ENCODE measurements at places on chromosomes 2 and 18.

DNA sequence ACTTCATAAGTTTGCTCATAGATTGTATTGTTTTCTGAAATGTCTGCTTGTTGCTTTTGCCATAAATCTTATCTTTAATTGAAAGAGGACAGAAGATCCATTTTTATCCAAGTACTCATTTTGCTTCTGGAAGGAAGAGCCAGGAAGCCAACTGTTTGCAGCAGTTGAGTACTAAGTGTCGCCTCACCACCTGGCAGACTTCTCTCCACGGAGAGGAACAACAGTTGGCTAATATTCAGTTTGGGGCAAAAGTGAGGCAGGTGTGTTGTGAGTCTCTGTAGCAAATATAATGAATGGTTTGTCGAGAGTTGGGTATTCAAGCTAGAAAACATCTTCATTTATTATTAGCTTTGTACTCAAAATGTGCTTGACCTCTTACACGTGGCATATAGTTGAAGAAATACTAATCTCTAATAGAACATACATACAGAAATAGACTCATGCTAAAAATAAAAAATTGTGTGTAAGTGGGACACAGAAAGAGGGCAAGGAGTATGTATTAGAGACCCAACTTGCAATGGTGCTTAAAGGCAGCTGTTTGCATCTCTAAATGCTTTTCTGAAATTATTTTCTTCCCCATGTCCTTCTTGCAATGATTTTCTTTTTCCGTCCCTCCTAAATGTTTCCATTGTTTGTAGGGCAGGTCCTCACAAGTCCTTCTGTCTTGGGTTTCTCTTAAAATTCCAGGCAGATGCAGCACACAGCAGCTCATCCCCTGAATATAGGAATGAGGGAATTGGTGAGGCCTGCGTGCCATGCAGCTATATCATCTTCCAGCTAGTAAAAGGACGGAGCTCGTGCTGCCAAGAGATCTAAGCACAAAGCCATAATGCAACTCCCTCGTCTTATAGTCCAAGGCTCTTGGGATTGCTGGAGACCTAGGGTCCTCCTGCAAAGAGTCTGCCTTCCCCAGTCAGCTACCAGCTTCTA is 44.8 kb upstream of the MAP3K20 start:
- DNase-seq, result no peak

- DNase-seq, result no peak
These were observed 117.1 kb downstream of the PRPF40A start for GRCh38 chr2:152600051-152600657.

DNA sequence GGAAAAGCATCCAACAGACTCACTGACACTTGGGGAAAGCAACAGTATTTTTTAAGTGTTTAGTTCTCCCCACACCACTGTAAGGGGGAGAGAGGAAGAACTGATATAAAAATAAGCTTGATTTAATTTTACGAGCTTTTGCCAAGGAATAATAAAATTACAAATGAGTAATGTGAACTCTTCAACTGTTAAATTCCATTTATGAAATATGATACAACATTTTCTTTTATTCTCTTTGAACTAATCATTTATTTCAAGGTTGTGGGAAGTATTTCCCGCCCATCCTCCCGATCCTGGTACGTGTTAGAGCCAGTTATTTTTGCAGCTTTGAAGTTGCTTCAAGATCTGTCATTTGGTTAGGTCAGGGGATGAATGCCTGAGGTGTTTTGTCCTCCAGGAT is 35.2 kb downstream of the WDPCP start:
- DNase-seq, result no peak

- DNase-seq, result no peak
These were observed 131.4 kb downstream of the ZNF236 start for GRCh38 chr18:76953583-76954233.

GRCh38 chr2:159982842-159983785 is 79.3 kb downstream of the PLA2R1 start:
- DNase-seq, result no peak

GRCh38 chr2:45786030-45786835 is 134.8 kb downstream of the PRKCE start:
- DNase-seq, result no peak

DNA sequence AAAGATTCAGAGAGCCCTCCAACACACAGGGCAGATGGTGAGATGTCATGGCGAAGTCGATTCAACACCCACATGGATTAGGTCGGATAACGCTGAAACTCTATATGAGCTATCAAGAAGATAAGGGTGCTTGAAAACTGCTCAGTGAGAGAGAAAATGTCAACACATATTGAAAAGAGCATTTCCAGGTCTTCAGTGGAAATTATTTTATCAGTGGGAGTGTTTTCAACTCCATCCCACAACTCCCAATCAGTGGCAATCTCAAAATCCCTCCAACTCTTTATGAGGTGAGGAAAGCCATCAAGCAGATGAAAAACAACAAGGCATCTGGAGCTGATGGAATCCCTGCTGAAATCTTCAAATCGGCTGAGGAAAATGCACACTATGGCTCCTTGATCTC is 104.5 kb upstream of the KLHL14 start:
- DNase-seq, result no peak

GRCh38 chr2:27238976-27239375 is 21.8 kb downstream of the CAD start:
- DNase-seq, result no peak

- DNase-seq, result no peak
These were observed 89.2 kb downstream of the DOCK10 start for GRCh38 chr2:224952936-224953657.

DNA sequence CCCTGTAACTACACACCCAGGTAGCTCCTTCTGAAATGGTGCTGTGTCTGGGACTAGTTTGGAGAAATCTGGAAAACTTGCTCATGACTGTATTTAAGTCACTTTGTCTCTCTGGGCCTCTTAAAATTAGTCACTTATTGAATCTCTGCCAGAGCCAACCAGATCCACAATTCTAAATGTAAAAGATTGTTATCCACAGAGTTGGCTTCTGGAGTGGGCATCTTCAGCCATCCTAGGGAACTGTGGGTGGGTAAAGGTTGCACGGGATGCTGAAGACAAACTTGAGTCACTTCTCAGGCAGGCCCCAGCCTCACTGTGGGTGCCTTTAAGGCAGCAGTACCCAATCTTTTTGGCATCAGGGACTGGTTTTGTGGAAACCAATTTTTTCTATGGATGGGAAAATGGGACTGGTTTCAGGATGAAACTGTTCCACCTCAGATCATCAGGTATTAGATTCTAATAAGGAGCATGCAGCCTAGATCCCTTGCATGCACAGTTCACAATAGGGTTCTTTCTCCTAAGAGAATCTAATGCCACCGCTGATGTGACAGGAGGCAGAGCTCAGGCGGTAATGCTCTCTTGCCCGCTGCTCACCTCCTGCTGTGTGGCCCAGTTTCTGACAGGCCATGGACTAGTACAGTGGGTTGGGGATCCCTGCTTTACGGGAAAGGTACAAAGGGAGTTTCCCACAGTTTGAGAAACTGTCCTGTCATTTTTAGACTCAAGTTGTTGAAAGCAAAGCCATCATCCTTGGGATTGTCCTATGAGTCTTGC is 98.3 kb upstream of the SPRED2 start:
- DNase-seq, result no peak

GRCh38 chr2:46116553-46116991 is 180.6 kb upstream of the EPAS1 start:
- DNase-seq, result no peak

GRCh38 chr2:145091967-145092366 is 572.0 kb upstream of the ZEB2 start:
- no peak for DNase-seq

GRCh38 chr18:78875016-78875777 is 104.4 kb upstream of the SALL3 start:
- DNase-seq, result peak; percentile 53

GRCh38 chr2:164782323-164782722 is 59.3 kb downstream of the COBLL1 start:
- DNase-seq, result no peak

- DNase-seq, result peak; percentile 22
These were observed 283.0 kb downstream of the MYCN start for GRCh38 chr2:16223161-16223840.

GRCh38 chr18:63619661-63620060 is 24.4 kb downstream of the SERPINB4 start:
- no peak for DNase-seq

GRCh38 chr18:63237881-63238692 is 81.5 kb downstream of the BCL2 start:
- no peak for DNase-seq

DNA sequence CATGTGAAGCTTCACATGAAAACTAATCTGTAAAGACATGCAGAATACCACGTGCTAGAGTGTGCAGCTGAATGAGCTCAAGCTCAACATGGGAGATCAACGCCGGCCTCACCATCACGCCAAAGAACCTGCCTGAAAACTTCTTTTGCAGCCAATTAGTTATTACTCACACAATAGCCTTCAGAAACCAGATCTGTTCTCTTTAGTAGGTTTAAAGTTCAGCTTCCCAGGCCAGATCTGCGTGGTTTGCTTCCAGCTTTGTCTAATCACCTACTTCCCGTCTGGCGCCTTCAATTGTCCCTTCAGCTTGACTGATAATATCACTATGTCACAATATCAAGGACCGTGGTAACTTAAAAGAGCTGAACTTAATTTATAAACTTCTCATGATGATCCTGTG is 68.0 kb upstream of the ZNF236 start:
- no peak for DNase-seq

DNA sequence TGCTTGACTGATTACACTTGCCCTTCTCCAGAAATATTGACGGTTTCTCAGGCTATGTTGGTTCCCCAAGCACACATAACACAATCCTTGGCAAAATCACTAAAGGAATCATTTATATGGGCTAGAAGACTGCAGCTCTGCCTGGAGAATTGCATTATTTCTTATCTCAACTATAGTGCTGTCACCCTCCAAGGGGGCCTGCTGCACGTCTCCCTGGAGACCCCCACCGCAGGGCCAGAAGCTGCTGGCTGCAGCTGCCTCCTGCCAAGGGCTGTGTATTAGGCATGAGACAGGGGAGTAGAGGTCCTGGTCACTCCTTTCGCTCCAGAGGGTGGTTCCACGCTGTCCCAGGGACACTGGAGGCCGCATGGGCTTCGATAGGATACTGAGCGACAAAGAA is 76.6 kb downstream of the LRRC30 start:
- no peak for DNase-seq

GRCh38 chr18:13735681-13736080 is 9.2 kb downstream of the RNMT start:
- no peak for DNase-seq

DNA sequence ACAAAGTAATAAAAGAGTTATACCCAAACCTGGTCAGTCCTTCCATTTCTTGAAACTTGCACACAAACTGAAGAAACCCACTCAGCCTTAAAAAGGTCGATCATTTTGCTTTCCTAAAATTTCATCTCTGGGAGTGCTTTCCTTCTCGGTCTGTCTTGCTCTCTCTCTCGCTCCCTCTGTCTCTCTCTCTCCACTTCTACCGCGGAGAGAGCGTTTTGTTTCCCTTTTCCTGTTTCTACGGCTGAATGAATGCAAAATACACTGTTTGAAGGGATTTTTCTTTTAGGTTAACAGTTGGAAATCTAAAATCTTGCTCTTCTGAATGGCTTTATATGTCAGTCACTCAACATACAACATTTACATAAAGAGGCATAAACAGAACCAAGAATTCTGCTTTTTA is 424.2 kb downstream of the TGIF1 start:
- DNase-seq, result no peak

All from glutamatergic neuron (in vitro differentiated cells).